HT1080 (cell line): ENCODE measurements at places on chromosomes 6 and 20.

DNA sequence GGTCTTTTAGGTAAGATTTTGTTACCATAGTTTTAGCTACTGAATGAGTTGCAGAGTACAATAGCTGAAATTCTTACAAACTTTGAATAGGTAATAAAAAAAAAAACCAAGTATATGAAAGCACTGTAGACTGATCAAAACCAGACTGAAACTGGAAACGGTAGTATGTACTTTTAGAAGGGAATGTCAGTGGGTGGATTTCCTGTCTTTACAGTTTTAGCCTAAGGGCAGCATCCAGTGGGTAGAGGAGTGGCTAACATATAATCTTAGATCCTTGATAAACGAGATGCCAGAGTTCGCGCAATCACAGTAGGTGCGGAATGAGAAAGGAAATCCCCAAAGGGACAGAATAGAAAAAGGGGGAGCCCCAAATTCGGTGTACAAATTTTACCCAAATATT, 385.9 kb upstream of the RUNX2 start:
- no peak for DNase-seq

DNA sequence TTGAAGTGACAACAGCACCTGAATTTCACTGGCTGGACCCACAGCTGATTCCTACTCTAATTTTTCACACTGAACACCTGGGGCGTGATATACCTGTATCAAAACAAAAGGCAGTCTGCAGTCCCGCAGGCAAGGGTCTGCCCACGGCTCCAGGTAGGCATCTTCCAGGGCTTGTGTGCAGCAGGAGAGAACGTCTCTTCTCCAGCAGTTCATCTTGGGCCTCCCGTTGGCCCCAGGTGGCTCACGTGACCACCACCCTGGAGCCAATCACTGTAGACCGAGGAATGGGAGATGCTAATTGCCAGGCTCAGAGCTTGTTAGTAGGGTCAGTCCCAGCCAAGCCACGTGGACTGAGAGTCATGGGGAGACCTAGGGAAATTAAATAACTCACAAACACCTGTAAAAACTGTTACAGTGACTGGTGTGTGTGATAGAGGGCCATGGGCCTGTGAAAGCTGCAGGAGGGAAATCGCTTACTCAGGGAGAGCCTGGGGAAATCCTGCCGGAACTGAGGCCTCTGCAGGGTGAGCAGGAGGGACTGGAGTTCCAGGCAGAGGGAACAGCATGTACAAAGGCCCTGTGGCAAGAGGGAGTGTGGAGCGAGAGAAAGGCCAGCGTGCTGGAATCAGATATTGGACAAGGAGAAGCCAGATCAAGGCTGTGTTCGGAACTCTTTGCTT, 83.4 kb downstream of the EYA2 start:
- DNase-seq: no peak

DNA sequence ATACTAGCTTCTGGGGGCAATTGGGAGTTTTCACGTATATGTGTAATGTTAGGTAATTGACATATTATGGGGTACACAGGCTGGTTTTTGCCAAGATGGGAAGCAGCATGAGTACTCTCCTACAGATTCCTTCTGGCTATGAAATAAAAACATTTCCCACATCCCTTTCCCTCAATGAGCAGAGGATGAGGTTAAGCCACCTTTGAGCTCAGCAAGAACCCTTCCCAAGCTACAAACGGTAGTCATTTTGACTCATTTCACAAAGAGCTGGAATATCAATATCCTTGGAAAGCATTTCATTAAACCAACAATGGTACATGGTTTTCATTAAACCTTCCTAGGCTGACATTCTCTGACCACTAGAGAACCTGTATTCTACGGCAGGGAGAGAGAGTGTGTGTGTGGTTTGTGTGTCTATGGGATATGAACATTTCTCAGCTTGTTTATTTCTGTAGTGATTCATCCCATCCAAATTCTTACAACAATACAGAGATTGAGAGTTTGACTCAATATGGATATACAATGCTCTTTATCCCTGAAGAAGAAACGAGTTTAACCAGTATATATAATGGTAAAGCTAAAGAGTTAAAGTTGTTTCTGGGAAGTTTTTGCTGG, 119.5 kb downstream of the ARHGAP18 start:
- peak; percentile 53 for DNase-seq

- no peak for DNase-seq
Observed at GRCh38 chr6:167831281-167831828, 4.6 kb downstream of the AFDN start.

- no peak for DNase-seq
Observed at GRCh38 chr6:124536842-124537191, 425.4 kb upstream of the RNF217 start.

- peak; percentile 69 for DNase-seq
Observed at GRCh38 chr6:33824461-33825154, 20.8 kb upstream of the MLN start.

DNA sequence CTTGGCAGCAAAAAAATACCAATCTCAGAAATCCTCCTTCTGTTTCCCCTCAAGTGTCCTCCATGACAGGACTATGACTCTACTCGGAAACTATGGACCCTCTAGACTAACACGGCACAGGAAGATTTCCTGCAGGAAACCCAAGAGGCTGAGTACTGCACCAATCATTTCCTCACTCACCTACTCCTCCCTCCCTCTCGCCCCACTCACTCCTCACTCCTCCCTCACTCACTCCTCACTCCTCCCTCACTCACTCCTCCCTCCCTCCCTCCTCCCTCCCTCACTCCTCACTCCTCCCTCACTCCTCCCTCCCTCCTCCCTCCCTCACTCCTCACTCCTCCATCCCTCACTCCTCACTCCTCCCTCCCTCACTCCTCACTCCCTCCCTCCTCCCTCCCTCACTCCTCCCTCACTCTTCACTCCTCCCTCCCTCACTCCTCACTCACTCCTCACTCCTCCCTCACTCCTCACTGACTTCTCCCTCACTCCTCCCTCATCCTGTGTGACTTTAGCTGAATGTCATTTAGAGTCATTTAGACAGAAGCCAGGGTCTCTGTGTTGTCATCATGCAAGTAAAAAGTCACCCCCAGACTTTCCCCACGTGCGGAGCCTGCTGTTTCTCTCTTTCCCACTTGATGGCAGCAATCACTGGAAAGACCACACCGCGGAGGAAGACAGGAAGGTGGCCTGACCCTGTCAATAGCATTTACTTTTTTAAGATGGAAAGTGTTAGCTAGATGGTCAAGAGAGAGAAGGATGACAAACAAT, 226.8 kb upstream of the PDE10A start:
- DNase-seq: peak; percentile 23

- no peak for DNase-seq
Observed at GRCh38 chr20:64083804-64084684, at the start of gene LKAAEAR1. Gene LKAAEAR1, minus strand, starts transcription at chr20:64084398. Its CDS starts 179 bp downstream, at chr20:64084219.

DNA sequence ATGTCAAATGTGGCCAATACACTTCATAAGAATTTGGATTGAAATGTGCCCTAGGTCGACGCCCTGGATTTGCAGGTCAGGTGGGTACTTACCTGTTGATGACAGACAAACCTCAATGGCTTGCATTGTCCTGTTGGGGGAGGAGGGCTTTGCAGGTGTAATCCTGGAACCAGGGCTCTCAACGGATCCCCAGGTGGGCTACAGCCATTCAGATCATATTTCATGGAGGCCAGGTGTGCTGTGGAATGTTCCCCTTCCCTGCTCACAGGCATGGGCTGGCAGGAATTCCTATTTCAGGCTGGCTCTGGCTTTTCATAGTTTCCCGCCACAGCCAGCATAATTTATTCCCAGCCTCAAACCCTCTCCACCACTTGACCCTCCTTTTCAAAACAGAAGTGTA, 254.7 kb downstream of the SMOC2 start:
- no peak for DNase-seq

DNA sequence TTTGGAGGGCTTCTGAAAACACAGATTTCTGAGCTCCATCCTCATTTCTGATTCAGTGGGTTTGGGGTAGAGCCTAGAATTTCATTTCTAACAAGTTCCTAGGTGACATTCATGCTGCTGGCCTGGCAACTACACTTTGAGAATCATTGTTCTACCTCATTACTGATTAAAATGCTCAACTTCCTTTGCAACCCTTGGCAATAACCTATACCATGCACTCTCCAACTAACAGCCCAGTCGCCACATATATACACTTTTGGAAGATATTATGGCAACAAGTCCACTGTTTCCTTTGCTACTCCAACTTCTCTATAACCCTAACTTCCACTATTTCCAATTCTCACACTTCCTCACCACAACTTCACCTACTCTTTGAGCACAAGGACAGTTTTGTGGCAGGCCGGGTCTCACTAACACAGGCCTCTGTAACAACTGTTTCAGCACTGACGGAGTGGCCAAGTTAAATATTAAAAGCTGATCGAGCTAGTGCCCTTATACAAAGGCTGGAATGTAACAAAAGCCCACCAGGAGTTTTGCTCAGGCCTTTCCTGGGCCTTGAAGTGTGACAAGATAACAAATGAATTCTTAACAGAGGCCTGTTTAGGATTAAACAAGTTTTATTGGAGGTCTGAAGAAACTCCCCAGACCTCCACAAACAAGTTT, 32.1 kb upstream of the RAB23 start:
- DNase-seq: no peak

- DNase-seq: peak; percentile 15
Observed at GRCh38 chr20:21640556-21640955, 64.9 kb upstream of the PAX1 start.

DNA sequence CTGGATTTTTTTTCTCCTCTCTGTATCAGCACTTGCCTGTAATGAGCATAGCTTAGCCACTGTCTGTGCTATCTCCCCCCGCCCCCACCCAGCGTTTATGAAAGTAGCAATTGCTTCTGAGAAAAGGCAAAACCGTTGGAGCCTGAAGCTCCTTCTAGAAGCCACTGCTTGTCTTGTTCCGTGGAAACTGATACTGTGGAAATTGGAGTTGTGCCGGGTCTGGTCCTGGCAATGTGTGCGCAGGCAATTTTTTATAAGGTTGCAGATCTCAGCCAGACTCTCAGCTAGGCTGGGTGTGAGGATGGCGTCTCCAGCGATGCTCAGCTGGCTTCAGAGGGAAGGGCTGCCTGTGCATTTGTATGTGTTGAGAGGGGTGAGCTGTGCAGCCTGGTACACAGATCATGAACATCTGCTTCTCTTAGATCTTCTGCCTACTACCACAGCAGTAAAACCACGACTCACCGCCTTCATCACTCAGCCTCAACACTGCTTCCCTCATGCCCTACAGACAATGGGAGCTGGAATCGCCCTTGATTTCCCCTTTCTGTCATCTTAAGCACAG, 72.4 kb upstream of the GTSF1L start:
- peak; percentile 62 for DNase-seq

DNA sequence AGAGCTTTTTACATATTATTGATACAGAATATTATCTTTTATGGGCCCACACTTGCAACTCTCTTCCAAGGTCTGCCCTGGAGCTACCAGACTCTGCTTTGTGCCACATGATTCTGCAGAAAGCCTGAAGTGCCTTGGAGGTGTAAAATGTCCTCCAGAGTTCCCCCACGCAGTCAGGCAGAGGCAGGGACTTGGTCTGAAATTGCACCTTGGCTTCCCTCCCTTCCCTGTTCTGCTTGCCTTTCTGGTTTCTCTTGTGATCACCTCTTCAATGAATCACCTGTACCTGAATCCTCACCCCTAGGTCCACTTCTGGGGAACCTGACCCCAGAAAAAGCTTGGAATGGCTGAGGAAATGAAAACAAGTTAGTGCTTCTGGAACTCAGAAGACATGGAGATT, 43.0 kb upstream of the TGM2 start:
- no peak for DNase-seq

DNA sequence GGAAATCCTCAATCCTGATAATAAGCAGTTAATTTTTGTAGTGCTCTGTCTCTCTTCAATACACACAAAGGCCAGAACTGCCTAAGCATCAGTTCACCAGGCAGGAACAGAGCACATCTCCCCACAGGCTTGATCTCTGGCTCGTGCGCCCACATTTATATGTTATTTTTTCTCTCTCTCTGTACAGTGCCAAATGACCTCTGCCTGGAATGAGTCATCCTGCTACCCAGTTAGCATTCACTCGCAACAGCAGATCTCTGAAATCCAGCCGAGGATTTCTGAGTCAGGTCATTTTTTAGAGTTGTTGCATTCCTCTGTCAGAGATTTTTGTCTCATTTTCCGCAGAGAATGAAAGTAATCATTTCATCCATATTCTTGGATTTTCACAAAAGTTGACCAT, 107.1 kb downstream of the COL12A1 start:
- DNase-seq: peak; percentile 89

GRCh38 chr6:23175391-23175790, 606.0 kb downstream of the HDGFL1 start:
- no peak for DNase-seq

GRCh38 chr6:69280858-69281257, 516.0 kb downstream of the LMBRD1 start:
- no peak for DNase-seq

GRCh38 chr20:1534526-1534925, 23.0 kb downstream of the SIRPD start:
- no peak for DNase-seq

GRCh38 chr6:1423578-1423977, 34.2 kb downstream of the FOXF2 start:
- no peak for DNase-seq

DNA sequence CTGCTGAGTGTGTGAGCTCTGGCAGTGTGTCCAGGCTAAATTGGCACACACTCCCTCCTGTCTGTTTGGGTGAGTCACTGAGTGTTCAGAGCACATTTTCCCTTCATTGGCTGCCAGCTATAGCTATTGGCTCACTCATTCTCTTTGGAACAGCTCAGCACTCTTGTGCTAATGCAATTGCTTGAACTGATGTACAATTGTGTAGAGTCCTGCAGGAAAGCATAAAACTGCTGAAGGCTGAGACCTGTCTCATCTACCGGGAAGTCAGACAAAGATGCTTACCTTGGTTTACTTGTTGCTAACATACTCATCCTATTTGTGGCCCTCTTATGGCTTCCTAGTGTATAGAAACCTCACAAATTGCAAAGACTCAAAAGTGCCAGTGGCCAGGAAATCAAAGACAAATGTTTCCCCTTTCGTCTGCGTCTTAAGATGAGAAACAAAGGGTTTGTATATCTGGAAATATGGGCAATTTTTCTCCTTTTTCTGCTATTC, 351.0 kb downstream of the BCKDHB start:
- DNase-seq: peak; percentile 93

GRCh38 chr6:16841241-16841640, 80.0 kb upstream of the ATXN1 start:
- no peak for DNase-seq

- no peak for DNase-seq
Observed at GRCh38 chr20:52746190-52746589, 226.0 kb upstream of the TSHZ2 start.

GRCh38 chr6:2016040-2016439, 229.4 kb downstream of the GMDS start:
- DNase-seq: no peak

- DNase-seq: no peak
Observed at GRCh38 chr6:108476376-108476775, 84.3 kb upstream of the FOXO3 start.

DNA sequence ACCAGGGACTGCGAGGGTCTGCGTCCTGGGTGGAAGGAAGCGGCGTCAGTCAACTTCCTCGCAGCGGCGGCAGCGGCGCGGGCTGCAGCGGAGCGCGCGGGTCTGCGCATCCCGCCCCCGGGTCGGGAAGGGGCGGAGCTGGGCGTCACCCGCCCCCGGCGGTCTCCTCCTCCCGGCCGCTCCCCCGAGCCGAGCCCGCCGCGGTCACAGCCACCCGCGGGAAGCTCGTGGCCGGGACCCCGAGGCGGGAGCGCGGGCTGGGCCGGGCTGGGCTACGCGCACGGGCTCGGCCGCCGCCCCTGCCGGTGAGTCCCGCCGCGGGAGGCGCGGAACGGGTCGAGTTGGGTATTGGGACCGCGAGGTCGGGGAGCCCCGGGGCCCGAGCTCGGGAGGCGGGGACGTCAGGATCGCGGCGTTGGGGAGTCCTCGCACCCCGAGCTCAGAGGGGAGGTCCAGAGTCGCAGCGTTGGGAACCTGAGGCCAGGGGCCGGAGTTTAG, at the start of gene PAQR8:
TSS of gene PAQR8 (plus strand) at position 207 of the 498 bp plus-strand sequence. CDS start 41,063 bp downstream, outside the sequence.
- peak; percentile 67 for DNase-seq

GRCh38 chr6:129015721-129016120, 132.8 kb downstream of the LAMA2 start:
- DNase-seq: no peak
